ENCODE measurements at places on chromosomes 2 and 18.

- no peak for DNase-seq
Measured at GRCh38 chr2:60337142-60337497, 216.3 kb downstream of the BCL11A start.

DNA sequence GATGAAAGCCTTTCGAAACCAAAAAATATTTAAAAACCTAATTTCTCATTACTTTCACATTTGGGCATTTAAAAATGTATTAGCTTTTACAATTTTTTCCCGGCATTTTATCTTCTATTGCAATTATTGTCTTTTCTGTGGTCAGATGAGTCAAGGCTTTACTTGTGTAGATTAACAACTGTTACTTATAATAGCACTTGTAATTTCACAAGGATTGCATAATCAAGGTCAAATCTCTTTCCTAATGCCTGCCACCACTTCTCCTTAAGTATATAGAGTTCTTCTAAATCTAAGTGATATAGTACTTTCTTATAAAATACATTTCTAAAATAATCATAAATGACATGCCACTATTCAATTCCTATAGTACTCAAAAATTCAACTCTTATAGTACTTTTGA lies 67.2 kb downstream of the SLC8A1 start:
- no peak for DNase-seq

DNA sequence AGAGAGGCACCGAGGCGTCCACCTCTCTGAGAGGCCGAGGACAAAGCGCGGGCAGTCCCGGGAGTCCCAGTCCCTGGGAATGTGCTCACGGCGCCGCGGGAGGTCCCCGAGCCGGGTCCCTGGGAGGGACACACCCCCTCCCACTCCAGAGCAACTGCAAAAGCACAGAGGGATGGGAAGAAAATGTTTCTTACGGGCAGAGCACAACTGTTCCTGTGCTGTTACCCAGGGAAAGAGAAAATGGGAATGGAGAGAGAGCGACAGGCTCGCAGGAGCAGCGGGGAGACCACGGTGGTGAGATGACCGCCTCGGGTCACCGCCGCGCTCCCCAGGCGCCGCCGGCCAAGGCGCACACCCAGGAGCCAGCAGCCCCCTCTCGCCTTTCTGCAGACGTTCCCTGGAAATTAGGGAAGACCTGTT lies 1.2 kb upstream of the BCL11A start:
- DNase-seq: no peak

DNA sequence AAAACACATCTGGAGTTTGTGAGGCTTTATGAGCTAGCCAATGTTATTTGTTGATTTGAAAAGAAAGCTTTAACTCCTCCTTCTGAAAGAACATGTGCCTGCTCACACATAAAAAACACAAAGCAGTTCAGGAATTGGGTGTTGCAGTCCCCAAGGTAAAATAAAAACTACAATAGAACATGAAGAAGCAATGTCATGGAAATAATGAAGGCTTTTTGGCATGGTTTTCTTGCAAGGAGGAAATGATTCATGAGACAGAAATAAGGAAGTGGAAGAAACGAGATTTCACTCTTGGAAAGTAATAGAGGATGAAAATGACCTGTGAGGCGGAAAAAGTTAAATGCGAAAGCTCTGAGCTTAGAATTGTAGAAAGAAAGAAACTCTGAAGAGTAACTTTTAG lies 81.1 kb downstream of the TRIB2 start:
- no peak for DNase-seq

DNA sequence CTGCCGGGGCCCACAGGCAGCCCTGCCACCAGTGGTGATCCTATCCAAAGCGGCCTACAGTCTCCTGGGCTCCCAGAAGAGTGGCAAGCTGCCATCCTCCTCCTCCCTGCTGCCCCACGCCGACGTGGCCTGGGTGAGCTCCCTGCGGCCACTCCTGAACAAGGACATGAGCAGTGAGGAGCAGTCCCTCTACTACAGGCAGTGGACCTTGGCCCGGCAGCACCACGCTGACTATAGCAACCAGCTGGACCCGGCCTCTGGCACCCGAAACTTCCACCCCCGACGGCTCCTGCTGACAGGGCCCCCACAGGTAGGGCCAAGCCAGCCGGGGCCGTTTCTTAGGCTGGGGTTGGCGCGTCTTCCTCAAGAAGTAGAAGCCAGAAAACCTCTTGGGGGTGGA lies 100.5 kb downstream of the ESCO1 start:
- DNase-seq: no peak
